ENCODE measurements at places on chromosomes 7 and 10. TPM values are rescaled to one million over a fixed set of nuclear protein-coding genes. Genes with fewer than 3 reads are reported as not detected.

Gene GNGT1
- total RNA-seq = not detected

Gene C10orf53
- total RNA-seq = not detected

Gene SFRP4
- total RNA-seq = 56.0 TPM

Gene AKR1C2
- 104 TPM for total RNA-seq

Gene PRKCQ
- 3.7 TPM for total RNA-seq

Gene MACROH2A2
- 15.5 TPM for total RNA-seq

Gene ZNF282
- 17.9 TPM for total RNA-seq

Gene HMX2
- not detected for total RNA-seq

- no peak overlapping the region for H3K4me3 ChIP-seq
- DNase-seq = no peak
- H3K27me3 ChIP-seq = no peaks in the 10 kb centered on the region
Measured at GRCh38 chr7:11252705-11253272, 279.1 kb downstream of the PHF14 start.

DNA sequence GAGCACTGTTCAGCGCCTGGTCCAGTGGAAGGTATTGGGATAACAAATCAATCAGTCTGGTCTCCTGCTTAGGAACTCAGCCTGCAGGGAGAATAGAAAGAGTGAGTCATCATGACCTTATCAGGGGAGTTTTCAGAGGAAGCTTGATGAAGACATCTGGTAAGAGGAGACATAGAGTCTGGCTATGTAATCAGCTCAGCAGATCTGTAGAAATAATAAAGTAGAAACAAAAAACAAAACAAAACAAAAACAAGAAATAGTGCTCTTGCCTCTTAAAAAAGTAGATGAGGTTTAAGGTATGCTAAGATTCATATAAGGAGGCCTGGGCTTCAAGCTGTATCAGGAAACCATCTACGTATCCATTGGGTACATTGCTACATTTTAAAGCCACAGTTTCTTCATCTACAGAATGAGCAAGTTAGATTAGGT is 14.4 kb downstream of the TAS2R41 start:
- H3K36me3 ChIP-seq = no peaks in the 10 kb centered on the region
- DNase-seq = no peak
- H3K27me3 ChIP-seq = no peaks in the 10 kb centered on the region
- H3K27ac ChIP-seq = no peak overlapping the region
- peaks cover 13% of the 10 kb centered on the region for H3K4me1 ChIP-seq

DNA sequence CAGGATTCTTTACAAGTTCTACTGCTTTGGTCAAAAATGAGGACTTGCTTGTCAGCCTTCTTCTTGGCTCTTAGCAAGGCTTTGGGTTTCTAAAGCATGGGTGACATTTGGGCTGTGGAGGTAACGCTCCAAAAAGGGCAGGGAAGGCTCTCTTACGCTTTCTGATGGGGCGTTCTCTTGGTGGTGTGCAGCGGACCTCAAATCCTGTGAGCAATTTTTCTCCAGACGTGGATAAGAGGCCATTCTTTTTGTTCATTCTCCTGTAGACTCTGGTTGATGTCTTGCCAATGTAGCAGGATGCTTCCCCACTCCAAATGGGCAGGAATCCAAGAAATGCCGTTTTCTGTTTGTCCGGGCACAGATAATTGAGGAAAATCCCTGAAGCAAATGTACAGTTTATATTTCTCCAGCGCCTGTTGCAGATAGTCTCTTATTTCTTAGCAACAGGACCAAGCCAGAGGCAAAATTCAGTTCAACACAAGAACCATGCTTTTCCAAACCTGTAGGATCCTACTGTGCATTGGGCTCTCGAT is 138.4 kb upstream of the NFE2L3 start:
- DNase-seq = no peak
- no peak overlapping the region for H3K27ac ChIP-seq
- no peaks in the 10 kb centered on the region for H3K27me3 ChIP-seq
- H3K4me3 ChIP-seq = no peak overlapping the region

- H3K4me1 ChIP-seq = peaks cover 41% of the 10 kb centered on the region
- H3K27me3 ChIP-seq = no peaks in the 10 kb centered on the region
- H3K27ac ChIP-seq = no peak overlapping the region
- H3K4me3 ChIP-seq = no peak overlapping the region
Measured at GRCh38 chr10:44259090-44259874, 125.6 kb downstream of the CXCL12 start.

GRCh38 chr10:48465860-48466521 is 138.9 kb downstream of the ARHGAP22 start:
- no peaks in the 10 kb centered on the region for H3K27me3 ChIP-seq
- no peak overlapping the region for H3K4me3 ChIP-seq
- no peak for DNase-seq
- peaks cover 12% of the 10 kb centered on the region for H3K4me1 ChIP-seq
- H3K27ac ChIP-seq = no peak overlapping the region

DNA sequence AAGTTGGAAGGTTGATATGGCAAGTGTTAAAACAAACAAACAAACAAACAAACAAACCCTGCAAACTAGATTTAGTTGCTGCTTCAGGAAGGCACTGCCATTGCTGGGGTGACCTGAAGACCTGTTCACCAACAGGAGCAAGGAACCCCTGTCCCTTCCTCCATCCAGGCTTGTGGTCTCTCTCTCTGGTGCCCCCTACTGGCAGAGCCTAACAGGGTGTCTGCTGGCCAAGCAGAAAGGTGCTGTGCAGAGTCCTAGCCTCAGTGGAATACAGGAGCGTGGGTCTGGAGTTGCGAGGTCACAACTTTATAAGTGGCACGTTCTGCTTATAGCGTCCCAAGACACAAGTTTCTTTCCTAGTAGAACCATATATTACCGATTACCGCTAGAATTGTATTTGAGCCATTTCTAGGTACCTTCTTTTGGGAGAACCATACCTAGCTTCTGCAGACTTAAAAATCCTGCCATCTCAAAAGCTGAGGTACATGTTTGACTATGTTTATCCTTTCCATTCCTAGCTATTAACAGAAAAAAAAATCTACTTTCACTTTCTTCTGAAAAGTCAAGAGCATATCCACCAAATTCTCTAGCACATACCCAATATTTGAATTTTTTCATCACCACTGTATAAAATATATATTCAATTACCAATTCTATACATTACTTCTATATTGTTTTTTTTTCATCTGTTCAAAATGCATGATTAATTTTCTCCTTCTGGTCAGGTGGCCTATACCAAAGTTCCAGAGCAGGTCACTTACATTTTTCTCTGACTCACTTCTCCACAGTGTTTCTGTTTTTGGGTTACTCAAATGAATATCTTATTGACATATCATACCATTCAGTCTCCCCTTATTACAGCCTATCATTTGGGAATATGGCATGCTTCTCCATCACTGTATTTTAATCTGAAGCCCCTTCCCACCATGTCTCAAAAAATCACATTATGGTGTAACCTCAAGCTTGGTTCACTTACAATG is 29.1 kb upstream of the CALD1 start:
- no peaks in the 10 kb centered on the region for H3K27me3 ChIP-seq
- H3K4me1 ChIP-seq = no peaks in the 10 kb centered on the region
- no peak overlapping the region for H3K4me3 ChIP-seq
- H3K36me3 ChIP-seq = no peaks in the 10 kb centered on the region

DNA sequence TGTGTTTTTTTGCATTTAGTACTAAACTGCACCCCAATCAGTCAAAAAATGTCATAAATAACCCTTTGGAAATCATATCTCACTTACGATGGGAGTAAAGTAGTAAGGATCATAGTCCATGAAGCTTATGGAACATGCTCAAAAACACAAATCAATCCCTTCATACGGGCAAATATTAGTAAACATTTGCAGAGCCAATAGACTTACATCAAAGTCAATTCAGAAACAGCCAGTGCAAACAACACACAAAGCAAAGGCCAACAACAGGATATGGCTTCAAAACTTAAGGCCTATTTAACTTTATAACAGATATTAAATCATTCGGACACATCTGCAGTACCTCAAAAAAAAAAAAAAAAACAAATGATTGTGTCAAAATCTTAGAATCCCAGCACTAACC is 32.1 kb downstream of the SGCE start:
- H3K27me3 ChIP-seq = no peaks in the 10 kb centered on the region
- H3K4me1 ChIP-seq = peaks cover 11% of the 10 kb centered on the region
- DNase-seq = no peak
- H3K36me3 ChIP-seq = no peaks in the 10 kb centered on the region

DNA sequence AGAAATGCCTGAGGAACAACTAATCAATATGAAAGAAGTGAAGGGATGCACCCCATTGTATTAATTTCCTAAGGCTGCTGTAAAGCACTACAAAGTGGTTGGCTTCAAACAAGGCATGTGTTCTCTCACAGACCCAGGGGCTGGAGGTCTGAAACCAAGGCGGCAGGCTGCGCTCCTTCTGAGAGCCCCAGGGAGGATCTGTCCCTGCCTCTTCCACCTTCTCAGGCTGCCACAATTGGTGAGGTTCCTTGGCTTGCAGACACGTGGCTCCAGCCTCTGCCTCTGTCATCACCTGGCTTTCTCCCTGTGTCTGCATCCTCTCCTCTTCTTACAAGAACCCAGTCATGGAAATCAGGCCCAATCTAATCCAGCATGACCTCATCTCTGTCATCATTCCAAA is 110.1 kb downstream of the TNS3 start:
- H3K36me3 ChIP-seq = no peaks in the 10 kb centered on the region
- peaks cover 11% of the 10 kb centered on the region for H3K4me1 ChIP-seq
- no peak overlapping the region for H3K4me3 ChIP-seq
- no peak overlapping the region for H3K27ac ChIP-seq

GRCh38 chr7:104980841-104981671 is 32.9 kb upstream of the KMT2E start:
- no peak overlapping the region for H3K4me3 ChIP-seq
- H3K4me1 ChIP-seq = peaks cover 85% of the 10 kb centered on the region
- H3K27ac ChIP-seq = peak overlapping the region; percentile 97
- no peak for DNase-seq
- no peaks in the 10 kb centered on the region for H3K36me3 ChIP-seq

- H3K4me3 ChIP-seq = peak overlapping the region; percentile 62
- no peak for DNase-seq
- H3K27me3 ChIP-seq = no peaks in the 10 kb centered on the region
- H3K36me3 ChIP-seq = no peaks in the 10 kb centered on the region
Measured at GRCh38 chr7:121395494-121395960, 581 bp downstream of the FAM3C start.

DNA sequence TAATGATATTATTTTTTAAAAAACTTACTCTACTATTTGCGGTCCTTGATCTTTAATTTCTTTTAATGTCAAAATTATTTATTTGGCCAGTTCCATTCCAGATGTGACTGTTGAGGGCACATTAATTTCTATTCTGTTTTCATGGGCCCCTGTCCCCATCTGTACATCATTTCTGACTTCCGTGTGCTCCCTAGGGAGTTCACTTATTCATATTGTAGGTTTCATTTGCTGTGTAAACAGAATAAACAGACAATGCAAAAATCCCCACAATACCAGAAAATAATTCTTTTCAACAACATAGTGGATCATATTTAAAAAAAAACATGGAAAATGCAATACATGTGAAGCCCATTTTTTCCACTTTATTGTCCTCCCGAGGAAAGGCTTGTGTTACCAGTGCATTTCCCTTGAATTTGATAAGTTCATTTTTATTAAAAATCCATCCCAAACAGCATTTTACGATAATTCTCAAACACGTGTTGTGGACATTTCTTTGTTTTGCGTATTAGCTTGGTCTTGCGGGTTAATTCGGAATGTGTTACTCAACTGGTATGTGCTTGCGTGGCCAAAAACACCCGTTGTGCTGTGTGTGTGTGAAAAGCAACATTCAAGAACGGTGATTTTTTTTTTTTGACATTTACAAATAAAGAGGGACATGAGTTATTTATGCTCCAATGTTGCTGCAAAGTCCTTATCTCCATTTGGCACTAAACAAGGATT is 138.4 kb downstream of the MGMT start:
- H3K4me3 ChIP-seq = no peak overlapping the region
- H3K27ac ChIP-seq = no peak overlapping the region
- no peaks in the 10 kb centered on the region for H3K4me1 ChIP-seq
- H3K27me3 ChIP-seq = no peaks in the 10 kb centered on the region

DNA sequence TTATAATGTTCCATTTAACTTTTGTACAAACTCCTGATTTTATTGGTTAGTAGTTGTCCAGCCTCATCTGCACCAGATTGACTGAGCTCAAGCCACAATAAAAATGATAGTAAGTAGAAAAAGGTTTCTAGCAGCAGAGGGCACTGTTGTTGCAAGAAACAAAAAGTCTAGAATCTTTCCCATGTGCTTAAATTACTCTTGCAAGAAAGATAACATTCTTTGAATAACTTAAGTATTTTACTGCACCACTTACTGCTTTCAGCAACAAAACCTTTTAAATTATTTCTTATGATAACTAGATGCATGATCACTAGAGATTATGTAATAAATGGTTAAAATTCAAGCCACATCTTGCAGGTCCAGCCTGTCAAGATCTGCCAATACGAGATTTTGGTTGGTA is 27.0 kb downstream of the LMOD2 start:
- no peak overlapping the region for H3K27ac ChIP-seq
- DNase-seq = no peak
- H3K4me1 ChIP-seq = no peaks in the 10 kb centered on the region
- no peaks in the 10 kb centered on the region for H3K27me3 ChIP-seq

- H3K4me3 ChIP-seq = no peak overlapping the region
- DNase-seq = no peak
- no peaks in the 10 kb centered on the region for H3K36me3 ChIP-seq
- no peak overlapping the region for H3K27ac ChIP-seq
- no peaks in the 10 kb centered on the region for H3K4me1 ChIP-seq
- H3K27me3 ChIP-seq = no peaks in the 10 kb centered on the region
Measured at GRCh38 chr7:142459551-142459963, 201.7 kb upstream of the PRSS58 start.

GRCh38 chr10:55449981-55450380 is 649.0 kb upstream of the PCDH15 start:
- no peak overlapping the region for H3K4me3 ChIP-seq
- H3K27me3 ChIP-seq = no peaks in the 10 kb centered on the region
- H3K4me1 ChIP-seq = no peaks in the 10 kb centered on the region
- no peak for DNase-seq
- H3K36me3 ChIP-seq = no peaks in the 10 kb centered on the region

DNA sequence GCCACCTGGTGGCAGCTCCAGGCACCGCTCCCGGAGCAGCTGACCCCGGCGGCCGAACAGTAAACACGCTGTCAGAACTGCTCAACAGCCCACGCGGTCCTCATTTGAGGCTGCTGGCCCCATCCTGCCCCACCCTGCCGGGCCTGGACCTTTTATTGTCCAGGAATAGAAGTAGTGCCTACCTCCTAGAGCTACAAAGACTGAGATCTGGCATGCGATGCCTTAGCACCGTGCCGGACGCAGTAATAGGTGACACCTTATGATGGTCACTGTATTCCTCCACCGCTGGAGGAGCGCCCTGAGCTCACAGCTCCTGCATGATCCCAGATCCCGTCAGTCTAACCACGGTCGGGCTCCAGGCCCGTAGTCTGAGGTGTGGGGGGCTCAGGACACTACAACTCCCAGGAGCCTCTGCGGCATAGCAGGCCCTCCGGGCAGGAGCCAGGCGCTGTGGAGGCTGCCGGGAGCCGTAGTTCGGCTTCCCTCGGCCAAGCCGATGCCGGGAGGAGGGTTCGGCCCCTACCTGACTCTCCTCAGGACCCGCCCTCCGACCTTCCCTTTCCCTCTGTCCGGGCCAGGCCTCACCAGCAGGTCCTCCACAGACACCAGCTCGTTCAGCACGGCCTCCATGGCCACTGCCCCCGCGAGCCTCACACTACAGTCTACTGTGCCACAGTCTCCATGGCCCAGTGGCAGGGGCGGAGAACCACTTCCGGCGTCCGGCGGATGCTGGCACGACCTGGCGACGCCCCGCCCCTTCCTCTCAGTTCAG is at the start of gene FIS1:
FIS1 (minus strand) TSS at position 707 of the 772 bp plus-strand sequence; CDS start at position 630, 77 bp downstream.
- H3K4me1 ChIP-seq = peaks cover 52% of the 10 kb centered on the region
- peak within 1 kb of the TSS; percentile 97 for H3K27ac ChIP-seq
- peaks cover 12% of the 10 kb centered on the region for H3K36me3 ChIP-seq
- peak within 1 kb of the TSS; percentile 77 for H3K4me3 ChIP-seq
- no peaks in the 10 kb centered on the region for H3K27me3 ChIP-seq
- DNase-seq = no peak

Data from vagina (tissue), 2 donors.